ENCODE measurements at places on chromosomes 3 and 15. TPM values are rescaled to one million over a fixed set of nuclear protein-coding genes. Genes with fewer than 3 reads are reported as not detected.

Gene FANCI
- 29.5 TPM for total RNA-seq

Gene CILP
- total RNA-seq: 24.4 TPM

Gene SLC28A1
- not detected for total RNA-seq

- DNase-seq: no peak
Measured at GRCh38 chr15:98039596-98039995, 79.1 kb downstream of the ARRDC4 start.

Gene EFHB
- total RNA-seq: 0.79 TPM

DNA sequence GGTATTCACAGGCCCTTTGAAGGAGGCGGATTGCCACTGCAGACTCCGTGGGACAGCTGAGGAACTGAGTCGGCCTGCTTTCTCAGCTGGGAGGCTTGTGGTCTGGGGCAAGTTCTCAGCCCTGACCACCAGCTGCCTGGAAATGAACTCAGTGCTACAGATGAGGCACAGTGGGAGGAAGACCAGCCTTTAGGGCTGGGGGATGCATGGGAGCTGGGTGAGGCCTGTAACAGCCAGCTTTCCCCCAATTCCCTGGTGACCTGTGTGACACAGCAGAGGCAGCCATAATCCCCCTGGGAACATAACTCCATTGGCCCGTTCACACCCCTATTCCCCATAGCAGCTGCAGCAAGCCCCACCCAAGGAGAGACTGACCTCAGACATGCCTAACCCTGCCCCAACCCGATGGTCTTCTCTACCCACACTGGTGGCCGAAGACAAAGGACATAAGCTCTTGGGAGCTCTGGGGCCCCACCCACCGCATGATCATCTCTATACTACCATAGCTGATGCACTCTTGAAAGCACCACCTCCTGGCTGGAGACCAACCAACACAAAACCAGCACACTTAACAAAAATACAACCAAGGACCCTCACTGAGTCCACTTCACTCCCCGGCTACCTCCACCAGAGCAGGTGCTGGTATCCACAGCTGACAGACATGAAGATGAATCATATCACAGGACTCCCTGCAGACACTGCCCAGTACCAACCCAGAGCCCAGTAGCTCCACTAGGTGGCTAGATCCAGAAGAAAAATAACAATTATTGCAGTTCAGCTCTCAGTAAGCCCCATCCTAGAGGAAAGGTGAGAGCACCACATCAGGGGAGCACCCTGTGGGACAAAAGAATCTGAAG is 24.9 kb downstream of the ZMAT3 start:
- DNase-seq: no peak

Gene HIGD2B
- total RNA-seq: not detected

- DNase-seq: no peak
Measured at GRCh38 chr3:27356976-27357375, 12.2 kb downstream of the NEK10 start.

- DNase-seq: no peak
Measured at GRCh38 chr15:68578980-68579935, at the start of gene CORO2B. CORO2B (plus strand) TSS chr15:68578993; CDS start chr15:68579263, 270 bp downstream.

DNA sequence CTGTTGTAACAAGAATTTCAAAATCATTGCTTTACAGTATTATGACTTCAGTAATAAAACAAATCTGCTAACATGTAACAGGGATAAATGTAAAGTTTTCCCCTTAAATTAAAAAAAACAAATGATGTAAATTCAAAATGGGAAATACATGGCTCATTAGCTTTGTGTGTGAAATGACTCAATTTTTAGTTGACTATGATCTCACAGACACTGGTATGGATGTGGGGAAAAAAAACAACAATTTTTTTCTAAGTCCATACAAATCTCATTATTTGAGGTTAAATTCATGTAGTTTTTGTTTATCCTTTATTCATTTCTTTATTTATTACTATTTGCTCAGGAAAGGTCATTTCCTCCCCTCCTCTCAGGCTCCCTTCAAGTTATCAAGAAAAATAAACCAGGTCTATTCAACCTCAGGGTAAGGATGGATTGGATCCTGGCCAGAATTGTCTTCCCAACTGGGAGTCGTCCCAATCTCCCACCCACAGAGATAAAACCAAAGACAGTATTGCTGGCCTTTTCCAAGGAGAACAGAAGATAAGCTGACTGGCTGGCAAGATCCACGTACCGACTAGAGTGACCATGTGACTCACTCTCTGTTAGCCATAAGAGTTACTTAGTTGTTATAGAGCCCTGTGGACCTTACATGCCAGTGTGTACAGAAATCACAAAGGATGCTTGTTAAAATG is 373.3 kb downstream of the GAP43 start:
- DNase-seq: no peak

- no peak for DNase-seq
Measured at GRCh38 chr3:27596921-27597320, 112.7 kb upstream of the SLC4A7 start.
